ENCODE measurements at places on chromosomes 5 and 9. TPM values are rescaled to one million over a fixed set of nuclear protein-coding genes. Genes with fewer than 3 reads are reported as not detected.

DNA sequence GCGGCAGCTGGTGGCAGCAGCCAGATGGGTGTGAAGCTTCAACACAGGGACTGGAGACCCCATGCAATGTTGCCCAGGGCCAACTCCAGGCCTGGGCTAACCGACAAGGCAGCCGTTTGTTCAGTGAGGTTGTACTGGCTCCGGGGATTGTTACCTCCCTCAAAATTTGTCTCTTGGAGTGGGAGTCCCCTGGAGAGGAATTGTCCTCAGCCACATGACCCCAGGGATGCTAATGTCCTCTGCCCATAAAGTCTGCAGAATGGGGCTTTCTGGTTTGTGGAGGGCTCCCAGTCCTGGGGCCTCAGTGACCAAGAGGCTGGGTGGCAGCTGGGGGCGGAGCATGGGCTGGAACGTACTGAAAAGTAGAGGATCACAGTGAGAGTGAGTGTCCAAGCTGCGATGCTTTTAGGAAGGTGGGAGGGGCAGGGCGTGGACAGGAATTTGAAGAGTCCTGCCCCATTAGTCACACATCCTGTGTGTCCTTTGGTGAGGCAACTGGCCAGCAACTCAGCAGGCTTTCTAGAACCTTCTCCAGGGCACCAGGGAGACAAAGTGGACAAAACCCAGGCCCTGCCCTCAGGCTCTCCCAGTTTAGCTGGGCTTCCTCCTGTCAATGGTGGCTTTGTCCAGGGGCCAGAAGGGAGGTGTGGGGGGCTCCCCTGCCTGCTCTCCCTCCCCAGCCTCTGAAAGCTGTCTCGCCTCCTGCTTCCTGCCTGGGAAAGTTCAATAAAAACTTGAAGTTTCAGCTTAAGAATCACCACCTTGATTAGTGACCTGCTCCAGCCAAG, 114.0 kb downstream of the NSG2 start:
- no peak for DNase-seq

DNA sequence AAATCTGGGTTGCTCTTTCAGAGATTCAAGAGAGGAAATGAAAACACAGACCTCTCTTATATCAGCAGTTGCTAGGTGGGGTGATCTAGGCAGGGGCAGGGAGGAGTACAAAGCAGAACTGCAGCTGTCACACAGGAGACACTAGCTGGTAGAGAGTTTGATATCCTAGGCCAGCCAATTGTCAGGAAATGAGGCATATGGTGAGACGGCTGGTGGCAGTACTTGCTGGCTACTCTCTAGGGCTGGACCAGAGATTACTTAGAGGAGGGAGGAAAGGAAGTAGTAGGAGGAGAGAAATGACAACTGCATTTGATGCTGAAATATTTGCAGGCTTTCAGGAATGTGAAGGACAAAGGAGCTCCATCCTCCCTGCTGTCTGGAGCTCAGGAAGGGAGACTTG, 113.8 kb downstream of the TRIM32 start:
- DNase-seq = no peak

DNA sequence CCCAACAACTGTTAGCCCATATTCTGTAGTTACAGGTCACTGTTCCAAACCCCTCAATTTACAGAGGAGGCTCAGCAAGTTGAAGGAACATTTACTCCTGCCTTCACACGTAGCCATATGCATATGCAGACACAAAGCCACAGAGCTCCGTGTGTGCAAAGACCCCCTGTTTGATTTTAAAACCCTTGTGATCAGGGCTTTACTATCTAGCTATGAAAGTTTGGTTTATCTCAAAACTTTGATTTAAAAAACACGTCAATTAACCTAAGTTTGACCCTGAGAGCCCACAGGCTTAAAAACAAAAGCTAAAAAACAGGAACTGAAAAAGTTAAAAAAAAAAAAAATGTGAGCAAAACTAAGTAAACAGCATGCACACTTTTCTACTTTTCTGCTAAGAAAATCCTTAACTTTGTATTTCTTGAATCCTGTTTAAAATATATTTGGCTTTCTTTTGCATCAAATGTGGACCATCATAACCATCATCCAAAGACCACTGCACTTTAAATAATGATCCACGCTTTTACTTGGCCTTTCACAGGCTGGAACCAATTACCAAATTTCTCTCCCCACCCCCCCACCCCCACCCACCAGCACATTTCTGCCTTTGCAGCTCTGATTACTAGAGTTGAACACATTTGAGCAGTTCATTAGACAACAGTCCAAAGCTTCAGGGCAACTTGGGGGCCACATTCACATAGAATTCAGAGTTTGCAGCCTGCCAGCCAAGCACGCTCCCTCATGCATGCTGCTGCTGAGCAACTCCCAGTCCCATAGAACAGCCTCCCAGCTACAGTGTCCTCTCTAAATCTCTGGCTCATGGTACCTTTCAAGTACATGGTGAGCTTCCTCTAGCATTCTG, 128.8 kb upstream of the MAP3K1 start:
- DNase-seq = no peak

DNA sequence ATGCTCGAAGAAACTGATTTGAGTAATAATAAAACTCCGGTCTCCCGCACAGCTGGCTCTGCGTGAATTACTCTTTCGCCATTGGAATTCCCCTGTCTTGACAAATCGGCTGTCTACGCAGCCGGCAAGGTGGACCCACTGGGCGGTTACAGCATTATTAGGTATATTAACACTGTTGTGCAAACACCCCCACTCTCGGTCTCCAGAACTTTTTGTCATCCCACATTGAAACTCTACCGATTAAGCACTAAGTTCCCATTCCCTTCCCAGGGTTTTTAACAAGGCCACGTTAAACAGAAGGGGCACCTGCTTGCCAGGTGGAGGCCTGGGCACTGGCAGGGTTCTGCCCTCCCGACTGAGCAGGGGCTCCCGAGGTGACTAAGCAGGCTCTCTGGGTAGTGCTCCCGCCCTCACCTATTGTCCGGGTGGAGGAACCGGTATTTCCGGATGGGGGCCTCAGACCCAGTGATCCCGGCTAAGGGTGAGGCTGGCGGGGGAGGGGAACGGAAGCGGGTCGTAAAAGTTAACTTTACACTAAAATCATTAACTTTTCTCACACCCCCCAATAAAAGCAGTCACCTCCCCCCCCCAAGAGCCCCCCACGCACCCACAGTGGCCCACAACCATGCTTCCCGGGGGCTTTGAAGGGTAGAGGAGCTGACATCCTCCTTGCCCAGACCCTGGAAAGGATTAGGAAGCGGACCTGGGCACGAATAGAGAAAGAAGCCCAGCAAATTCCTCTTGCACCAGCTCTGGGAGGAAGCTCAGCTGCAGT, 53.5 kb upstream of the TJP2 start:
- no peak for DNase-seq

DNA sequence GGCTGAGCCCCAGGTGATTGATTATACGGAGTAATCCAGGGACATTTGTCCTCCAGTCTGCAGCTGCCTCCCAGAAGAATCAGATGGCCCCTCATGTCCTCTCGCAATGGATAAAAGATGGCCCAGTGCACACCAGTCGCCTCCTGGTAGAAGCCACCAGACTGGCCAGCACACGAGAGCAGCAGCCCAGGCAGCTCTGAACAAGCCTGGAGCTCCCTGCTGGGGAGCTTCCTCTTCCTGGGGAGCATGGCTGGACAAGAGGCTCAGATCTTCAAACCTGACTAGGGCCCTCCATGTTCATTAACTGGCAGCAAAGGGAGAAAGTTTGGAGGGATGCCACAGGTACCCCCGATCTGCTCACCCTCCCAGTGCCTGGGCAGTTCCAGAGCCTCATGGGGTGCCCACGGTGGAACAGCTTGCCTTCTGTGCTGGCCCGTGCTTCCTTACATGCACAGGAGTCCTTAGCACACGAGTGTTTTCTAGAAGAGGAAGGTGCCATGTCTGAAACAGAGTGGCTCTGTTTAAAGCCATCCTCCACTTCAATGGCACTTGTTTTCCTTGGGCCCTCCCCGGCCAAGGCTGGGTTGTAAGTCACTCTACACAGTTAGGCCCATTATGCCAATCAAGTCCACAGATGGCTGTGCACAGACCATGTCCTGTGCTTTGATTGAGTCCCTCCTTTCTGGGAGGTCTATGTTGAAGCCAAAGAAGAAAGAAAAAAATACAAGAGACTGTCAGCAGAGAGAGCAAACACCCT, 75.6 kb downstream of the PRRT1B start:
- peak; percentile 50 for DNase-seq

DNA sequence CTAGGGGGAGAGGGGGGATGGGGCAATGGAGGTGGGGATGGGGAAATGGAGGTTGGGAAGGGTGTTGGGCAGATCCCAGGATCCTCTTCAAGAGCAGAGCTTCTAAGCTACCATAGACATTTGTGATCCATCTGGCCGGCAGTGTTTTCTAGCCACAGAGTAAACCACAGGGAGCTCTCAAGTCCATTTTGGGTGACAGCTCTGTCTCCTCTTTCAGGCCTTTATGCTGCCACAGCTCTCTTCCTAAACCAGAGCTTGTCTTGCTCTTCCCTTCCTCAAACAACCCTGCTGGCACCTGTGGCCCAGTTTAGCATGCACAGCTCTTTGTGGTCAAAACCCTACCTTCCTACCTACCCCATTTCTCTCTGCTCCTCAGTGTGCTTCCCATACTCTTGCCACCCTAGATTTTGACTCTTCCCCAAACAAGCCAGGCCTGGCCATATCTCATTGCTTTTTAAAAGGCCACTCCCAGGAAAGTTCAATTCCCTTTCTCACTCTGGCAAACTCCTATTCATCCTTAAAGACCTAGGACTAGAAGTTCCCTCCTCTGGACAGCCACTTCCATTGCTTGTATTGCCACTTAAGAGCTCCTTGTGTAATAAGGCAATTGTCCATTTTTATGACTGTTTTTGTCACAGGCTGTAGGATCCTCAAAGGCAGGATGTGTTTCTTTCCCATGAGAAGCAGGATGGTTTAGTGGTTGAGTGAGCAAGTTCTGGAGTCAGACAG, 84.3 kb upstream of the PANK3 start:
- no peak for DNase-seq

The MCIDAS gene
- total RNA-seq = not detected

DNA sequence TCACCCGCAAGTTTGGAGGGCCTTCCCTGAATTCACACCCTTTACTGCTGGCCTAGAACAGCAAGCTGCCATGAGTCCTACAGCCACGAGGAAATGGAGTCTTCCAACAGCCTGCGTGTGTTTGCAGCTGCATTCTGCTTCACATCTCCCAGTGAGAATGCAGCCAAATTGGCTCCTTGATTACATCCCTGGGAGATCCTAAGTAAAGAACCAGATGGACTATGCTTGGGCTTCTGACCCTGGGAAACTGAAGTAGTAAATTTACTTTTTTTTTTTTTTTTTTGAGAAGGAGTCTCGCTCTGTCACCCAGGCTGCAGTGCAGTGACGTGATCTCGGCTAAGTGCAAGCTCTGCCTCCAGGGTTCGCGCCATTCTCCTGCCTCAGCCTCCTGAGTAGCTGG, 617.0 kb upstream of the CDH18 start:
- DNase-seq = no peak

The FAM170A gene
- total RNA-seq = not detected

The IFNA2 gene
- total RNA-seq = not detected

DNA sequence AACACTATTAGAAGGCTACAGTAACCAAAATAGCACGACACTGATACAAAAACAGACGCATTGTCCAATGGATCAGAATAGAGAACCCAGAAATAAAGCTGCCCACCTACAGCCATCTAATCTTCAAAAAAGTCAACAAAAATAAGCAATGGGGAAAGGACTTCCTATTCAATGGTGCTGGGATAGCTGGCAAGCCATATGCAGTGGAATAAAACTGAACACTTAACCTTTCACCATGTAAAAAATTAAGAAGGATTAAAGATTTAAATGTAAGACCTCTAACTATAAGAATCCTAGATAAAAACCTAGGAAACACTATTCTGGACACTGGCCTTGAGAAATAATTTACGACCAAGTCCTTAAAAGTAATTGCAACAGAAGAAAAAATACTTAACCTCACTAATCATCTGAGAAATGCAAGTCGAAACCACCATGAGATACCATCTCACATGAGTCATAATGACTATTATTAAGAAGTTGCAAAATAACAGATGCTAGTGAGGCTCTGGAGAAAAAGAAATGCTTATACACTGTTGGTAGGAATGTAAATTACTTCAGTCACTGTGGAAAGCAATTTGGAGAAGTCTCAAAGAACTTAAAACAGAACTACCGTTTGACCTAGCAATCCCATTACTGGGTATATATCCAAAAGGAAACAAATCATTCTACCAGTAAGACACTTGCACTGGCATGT, 203.3 kb upstream of the CDH9 start:
- DNase-seq = no peak

DNA sequence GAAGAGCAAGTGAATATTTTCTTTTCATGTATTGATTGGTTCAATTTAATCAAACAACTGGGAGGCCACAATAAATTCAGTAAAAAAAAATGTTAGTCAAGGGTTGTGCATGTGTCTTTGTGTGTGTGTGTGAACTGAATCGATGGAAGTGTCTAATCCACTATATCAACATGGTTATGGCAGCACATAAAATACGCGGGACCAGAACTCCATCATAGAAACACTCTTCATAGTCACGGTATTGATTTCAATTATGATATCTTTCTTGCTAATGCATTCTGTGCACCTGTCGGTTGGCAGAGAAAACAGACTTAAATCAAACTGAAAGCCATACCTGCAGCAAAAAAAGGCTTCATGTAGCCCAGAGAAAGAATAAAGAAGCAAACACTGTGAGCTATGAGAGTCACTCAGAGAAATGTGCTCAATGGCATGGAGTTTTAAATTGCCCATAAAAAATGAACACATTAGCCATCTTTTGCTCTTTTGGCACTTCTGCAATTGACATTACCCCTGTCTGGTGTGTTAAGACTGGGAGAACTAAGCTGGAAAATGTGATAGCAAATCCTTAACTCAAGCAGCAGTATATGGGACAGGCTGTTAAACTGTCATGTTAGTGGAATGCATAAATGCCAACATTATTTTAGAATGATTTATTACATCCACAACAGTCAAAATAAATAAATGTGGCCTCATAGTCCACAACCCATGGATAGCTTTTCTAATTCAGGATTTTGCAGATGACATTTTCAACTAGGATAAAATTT, 642.4 kb upstream of the C9orf72 start:
- DNase-seq = no peak

The AKNA gene
- total RNA-seq = 15.6 TPM

The SLC36A3 gene
- not detected for total RNA-seq
